H1 (cell line): ENCODE measurements at places on chromosomes 3 and 15. TPM values are rescaled to one million over a fixed set of nuclear protein-coding genes. Genes with fewer than 3 reads are reported as not detected.

DNA sequence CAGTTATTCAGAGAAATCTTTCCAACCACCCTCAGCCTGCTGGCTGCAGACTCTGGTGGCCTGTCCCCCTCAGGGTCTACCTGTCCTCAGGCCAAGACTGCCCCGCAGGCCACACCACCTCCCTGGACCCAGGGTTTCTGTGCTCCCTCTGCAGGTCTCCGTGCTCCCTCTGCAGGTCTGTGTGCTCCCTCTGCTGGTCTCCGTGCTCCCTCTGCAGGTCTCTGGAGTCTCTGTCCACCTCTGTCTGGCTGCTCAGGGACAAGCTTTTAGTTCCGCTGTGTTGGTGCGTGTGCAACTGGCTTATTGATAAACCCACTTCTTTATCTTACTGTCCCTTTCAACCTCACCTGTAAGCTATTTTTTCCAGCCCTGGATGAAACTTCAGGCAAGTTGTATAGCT lies 30.1 kb downstream of the BDH1 start:
- peaks cover 5% of the 10 kb centered on the region; the same call in 1 of the 2 replicates for H3K36me3 ChIP-seq
- DNase-seq, result no peak
- no peaks in the 10 kb centered on the region for H3K27me3 ChIP-seq
- H3K27ac ChIP-seq, result no peak overlapping the region

- no peak overlapping the region for H3K4me3 ChIP-seq
- no peaks in the 10 kb centered on the region for H3K27me3 ChIP-seq
- peak; percentile 53 for DNase-seq
- no peak overlapping the region for H3K27ac ChIP-seq
- H3K36me3 ChIP-seq, result no peaks in the 10 kb centered on the region
Measured at GRCh38 chr3:27914199-27914598, 192.1 kb upstream of the EOMES start.

DNA sequence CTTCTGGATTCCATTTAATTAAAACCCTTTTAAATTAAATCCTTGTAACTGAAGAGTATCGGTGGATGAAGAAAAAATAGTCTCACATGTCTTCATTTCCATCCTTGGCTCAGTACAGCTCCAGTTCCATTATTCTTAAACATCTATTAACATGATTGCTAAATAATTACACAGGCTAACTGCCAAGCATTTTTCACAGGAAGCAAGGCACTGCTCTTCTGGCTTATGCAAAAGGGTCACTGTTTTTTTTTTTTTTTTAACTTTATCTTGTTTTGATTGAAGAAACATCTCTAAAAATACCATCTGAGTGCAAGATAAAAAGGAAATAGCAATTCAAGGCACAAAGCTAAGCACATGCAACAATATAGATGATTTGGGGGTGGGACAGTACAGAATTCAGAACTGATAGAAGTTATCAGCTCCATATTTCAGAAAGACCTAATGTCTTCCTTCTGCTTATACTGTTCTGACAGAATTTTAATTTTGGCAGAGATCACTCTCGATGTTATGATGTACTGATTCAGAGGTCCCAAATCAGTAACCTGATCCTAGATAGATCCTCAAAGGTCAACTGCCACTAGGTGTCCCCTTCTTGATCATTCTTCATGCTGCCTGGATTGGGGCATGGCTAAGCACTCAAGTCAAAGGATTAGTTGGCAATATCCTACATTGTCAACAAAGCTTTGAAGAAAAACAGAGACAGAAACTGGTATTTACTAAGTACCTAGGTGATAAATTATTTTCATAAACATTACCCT lies 57.8 kb upstream of the ACTC1 start:
- H3K27ac ChIP-seq, result no peak overlapping the region
- H3K27me3 ChIP-seq, result no peaks in the 10 kb centered on the region
- no peaks in the 10 kb centered on the region for H3K4me1 ChIP-seq
- H3K4me3 ChIP-seq, result no peak overlapping the region
- no peaks in the 10 kb centered on the region; the same call in 1 of the 2 replicates for H3K36me3 ChIP-seq

DNA sequence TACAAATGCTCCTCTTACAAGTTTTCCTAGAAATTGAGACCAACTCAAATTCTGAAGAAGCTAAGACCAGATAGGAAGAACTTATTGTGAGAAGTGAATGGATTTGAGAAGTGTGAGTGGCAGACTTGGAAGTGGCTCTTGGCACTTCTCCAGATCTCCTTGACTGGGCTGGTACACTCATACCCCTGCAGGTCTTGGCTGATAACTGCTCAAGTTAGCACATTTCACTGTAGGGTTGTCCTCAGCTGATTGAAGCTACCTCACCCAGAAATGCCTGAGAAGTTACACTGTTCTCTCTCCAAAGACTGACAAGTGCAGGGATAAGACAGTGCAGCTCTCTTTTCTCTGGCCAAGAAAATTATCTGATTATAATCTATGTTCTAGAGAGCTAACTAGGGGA lies 16.5 kb upstream of the CLDN1 start:
- no peaks in the 10 kb centered on the region for H3K4me1 ChIP-seq
- no peak for DNase-seq
- no peaks in the 10 kb centered on the region for H3K36me3 ChIP-seq
- no peaks in the 10 kb centered on the region for H3K27me3 ChIP-seq

- H3K4me3 ChIP-seq, result no peak overlapping the region
- no peaks in the 10 kb centered on the region for H3K36me3 ChIP-seq
- no peaks in the 10 kb centered on the region for H3K4me1 ChIP-seq
- DNase-seq, result no peak
- no peak overlapping the region for H3K27ac ChIP-seq
- no peaks in the 10 kb centered on the region for H3K27me3 ChIP-seq
Measured at GRCh38 chr3:10406414-10406813, 85.5 kb upstream of the SEC13 start.

DNA sequence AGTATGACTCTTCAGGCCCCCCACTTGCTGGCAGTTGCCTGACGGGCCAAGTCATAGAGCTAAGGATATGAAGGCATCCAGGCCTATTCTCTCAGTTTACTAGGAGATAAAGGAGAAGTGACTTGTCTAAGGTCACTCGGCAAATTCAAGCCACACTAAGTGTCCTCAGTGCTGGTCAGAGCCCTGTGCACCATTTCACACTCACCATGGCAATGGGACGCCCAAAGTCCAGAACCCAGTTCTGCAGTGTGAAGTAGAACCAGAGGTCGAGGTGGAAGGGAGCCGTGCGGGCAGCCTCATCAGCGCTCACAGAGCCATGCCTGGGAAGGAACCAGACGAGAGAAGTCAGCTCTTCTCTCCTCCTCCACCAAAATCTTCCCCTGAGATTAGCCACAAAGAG lies 11.2 kb downstream of the CLN6 start:
- no peak for DNase-seq
- no peak overlapping the region for H3K27ac ChIP-seq
- H3K27me3 ChIP-seq, result no peaks in the 10 kb centered on the region
- H3K4me1 ChIP-seq, result no peaks in the 10 kb centered on the region

- no peaks in the 10 kb centered on the region for H3K27me3 ChIP-seq
- H3K4me3 ChIP-seq, result no peak overlapping the region
- H3K27ac ChIP-seq, result no peak overlapping the region
- H3K4me1 ChIP-seq, result no peaks in the 10 kb centered on the region
Measured at GRCh38 chr3:74489050-74489792, 125.2 kb downstream of the CNTN3 start.

DNA sequence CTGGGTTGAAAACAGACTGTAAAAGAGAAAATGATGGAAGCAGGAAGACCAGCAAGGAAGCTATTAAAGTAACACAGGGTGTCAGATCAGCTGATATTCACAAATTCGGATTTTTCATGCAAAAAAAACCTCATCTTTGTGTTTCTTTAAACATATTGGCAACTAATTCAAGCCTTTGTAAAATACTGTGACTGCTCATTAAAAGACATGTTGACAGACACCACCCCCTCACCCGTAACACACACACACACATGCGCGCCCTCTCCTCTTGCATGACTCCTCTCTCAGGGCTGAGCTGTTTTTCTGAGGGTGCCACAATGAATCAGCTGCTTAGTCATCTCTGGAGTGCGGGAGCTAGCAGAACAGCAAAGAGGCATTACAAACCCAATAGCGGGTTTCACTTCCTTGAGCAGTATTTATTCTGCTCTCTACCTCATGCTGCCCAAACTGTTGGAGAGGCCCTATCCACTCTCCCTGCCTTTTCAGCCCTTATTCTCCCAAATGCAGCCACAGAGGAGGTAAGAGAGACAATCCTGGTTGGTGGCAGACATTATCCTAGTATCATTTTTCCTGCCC lies 35.8 kb upstream of the CCDC80 start:
- no peak overlapping the region for H3K27ac ChIP-seq
- no peak overlapping the region for H3K4me3 ChIP-seq
- no peaks in the 10 kb centered on the region for H3K36me3 ChIP-seq
- H3K4me1 ChIP-seq, result no peaks in the 10 kb centered on the region; the same call in 1 of the 2 replicates

DNA sequence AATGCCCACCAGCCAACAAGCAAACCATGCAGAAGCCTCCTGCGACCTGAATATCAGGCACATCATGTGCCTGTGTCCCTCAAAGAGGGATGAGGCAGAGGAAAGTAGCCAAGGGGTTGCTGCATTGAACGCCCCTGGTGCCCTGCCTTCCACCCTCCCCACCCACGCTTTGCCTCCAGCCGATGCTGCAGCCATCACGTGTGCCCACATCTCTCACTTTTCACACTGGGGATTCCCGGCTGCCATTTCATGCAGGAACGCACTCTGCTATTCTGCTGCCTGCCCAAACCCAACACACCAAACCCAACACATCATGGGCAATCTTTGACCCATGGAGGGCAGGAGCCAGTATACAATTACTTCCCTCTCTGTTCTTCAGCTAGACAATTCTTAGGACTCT lies 462.2 kb upstream of the PROK2 start:
- H3K4me3 ChIP-seq, result no peak overlapping the region
- no peak for DNase-seq
- no peaks in the 10 kb centered on the region for H3K36me3 ChIP-seq
- no peaks in the 10 kb centered on the region for H3K27me3 ChIP-seq
- H3K4me1 ChIP-seq, result no peaks in the 10 kb centered on the region
- no peak overlapping the region for H3K27ac ChIP-seq

The STRIT1 gene
- total RNA-seq, result 0.38 and 0.47 TPM in 2 replicates
